ENCODE measurements at places on chromosomes 7 and 10.

DNA sequence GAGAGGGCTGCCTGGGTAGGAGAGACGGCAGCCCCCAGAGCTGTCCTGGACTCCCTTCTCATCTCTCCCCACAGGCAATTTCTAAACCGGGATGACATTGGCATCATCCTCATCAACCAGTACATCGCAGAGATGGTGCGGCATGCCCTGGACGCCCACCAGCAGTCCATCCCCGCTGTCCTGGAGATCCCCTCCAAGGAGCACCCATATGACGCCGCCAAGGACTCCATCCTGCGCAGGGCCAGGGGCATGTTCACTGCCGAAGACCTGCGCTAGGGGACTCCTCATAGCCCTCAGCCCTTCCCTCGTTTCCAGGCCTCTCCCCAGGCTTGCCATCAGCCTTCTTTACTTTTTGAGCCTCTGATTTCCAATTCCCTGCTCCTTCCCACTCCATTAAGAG is 2.6 kb downstream of the ATP6V1F start:
- DNase-seq, result no peak

- no peak for DNase-seq
These were observed 193.8 kb downstream of the PLPP4 start for GRCh38 chr10:120650705-120651399.

GRCh38 chr7:76202666-76203030 is 952 bp downstream of the SRRM3 start:
- DNase-seq, result no peak

GRCh38 chr10:66326876-66327275 is 599.0 kb upstream of the LRRTM3 start:
- no peak for DNase-seq

- no peak for DNase-seq
These were observed 905.2 kb upstream of the ZNF722 start for GRCh38 chr7:63093481-63093880.

GRCh38 chr7:140122965-140123364 is 53.8 kb downstream of the KDM7A start:
- DNase-seq, result no peak

- DNase-seq, result no peak
These were observed 230.0 kb upstream of the HABP2 start for GRCh38 chr10:113322843-113323242.

DNA sequence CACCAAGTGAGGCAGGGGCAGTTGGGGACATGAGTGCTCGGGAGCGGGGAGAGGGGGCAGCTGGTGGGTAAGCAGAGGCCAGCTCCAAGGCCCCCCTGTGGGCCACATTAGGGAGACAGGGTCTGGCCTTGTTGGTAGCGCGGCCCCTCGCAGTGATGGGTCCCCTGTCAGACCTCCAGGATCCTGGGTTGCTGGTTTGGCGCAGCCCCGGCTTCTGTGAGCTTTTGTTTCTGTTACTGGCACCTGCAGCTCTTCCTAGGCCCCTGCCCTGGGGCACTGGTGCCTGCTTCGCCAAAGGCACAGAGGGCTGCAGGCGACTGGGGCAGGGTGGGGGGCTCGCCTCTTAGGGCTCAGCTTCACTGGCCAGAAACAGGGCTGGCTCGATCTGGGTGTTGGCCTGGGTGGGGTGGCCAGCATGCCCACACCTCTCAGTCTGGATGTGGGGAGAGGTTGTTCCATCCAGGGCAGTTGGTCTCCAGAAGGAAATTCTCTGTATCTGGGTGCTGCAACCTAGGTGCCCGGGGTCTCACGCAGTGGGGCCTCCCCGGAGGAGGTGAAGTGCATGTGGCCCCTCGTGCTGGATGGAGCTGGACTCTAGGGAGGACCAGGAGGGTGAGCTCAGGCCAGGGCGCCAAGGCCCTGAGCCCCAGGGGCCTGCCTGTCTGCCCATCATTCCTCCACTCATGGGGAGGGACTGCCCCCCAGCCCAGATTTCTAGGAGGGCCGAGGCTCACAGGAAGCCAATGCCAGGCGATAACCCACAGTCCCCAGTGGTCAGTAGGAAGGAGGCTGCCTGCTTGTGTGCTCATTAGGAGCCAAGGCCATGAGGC is 138.6 kb downstream of the LHPP start:
- no peak for DNase-seq

DNA sequence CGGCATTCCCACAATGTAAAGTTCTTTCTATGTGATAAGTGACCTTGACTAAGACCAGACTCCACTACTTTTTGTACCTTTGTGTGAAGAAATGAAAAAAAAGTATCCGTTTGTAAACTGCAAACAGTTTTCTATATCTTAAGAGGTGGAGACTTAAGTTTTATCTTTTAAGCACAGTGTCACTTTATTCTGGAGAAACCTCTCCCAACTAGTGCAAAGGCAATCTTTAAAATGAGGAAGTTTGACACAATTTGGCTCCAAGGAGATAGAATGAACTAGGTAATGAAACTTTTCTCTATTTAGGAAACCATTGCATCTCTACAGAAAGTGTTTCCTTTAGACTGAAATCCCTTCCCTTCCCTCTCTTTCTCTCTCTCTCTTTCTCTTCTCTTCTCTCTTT is 122.9 kb downstream of the SAMD9 start:
- no peak for DNase-seq

GRCh38 chr7:51973071-51973470 is 656.5 kb upstream of the COBL start:
- no peak for DNase-seq

DNA sequence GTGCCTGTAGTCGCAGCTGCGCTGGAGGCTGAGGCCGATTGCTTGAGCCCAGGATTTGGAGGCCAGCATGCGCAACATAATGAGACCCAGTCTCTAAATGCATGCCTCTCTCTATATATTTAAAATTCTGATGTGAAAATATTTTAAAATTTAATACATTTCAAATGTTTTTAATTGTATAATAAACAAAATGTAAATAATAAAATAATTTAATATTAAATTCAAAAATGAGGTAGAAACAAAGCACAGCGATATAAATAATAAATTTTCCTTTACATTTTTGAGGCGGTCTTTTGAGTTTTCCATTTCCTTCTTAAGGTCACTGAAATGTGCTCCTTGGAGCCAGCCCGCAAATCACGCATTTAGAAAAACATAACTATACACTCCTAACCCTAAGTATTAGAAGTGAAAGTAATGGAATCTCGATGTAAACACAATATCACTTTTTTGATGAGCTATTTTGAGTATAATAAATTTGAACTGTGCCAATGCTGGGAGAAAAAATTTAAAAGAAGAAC is 523 bp upstream of the CDK1 start:
- DNase-seq, result no peak

DNA sequence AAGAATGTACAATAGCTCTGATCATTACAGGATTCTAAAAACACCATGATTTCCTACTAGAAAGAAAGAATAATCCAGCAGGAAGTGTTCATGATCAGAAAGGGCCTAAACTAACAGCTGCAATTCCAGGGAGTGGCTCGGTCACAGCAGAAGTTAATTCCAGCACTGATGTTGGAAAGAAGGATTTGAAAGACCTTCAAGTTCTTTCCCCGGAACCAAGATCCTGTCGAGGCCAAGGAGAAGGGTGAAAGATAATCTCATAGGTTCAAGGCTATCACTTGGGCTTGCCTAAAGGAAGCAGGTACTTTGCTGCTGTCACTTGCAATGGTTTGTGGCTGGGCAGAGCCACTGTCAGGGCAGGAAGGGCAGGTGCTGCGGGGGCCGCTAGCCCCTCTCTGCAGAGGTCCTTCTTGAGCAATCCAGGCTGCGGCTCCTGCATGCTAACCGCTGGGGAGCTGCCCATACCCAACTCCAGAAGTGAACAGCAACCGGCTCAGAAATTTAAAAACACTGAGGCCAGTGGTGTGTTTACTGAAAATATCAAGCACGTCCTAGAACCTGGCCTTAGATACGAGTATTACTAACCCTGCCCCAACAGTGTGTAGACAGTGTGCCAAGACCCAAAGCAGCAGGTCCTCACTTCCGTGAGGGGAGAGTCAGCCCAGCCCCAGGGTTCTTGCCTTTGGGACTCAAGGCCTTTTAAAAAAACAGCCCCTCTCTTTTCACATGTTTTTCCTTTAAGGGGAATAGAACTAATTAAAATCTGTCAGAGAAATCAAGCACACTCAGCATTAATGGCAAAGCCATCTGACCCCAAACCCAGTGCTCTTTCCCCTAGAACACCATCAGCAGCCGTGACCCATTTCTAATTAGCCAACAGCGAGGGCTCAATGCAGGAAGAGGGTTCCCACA is 76.8 kb downstream of the VIPR2 start:
- DNase-seq, result no peak

DNA sequence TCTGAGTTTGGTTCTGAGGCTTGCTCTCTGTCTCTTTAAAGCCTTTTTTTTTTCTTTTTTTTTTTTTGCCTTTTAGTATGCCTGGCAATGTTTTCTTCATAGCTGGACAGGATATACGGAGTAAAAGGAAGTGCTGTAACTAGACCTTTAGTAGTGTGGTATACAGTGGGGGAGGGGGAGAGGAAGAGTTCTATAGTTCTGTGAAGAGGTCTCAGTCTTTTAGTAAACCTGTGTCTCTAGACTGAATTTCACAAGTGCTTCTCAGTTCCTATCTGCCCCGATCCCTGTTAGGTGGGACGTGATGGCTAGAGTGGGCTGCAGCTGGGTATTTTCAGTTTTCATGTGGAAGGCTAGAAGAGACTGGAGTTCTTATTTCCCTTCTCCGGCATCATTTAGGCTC is 3.1 kb upstream of the ABCC2 start:
- no peak for DNase-seq

DNA sequence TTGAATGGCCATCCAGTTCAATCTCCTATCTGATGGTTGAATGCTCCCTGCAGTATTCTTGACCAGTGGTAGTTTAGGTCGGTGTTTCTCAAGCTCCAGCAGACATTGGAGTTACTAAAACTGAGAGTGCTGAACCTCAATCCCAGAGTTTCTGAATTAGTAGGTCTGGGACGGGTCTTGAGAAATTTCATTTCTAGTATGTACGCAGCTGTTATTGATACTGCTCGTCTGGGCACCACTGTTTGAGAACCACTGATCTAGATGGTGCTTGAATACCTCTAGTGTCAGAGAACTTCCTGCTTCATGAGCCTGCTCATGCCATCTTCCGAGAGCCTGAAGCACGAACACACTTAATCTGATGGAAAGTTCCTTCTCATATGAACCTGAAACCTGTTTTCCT is 99.4 kb upstream of the CREB5 start:
- no peak for DNase-seq

DNA sequence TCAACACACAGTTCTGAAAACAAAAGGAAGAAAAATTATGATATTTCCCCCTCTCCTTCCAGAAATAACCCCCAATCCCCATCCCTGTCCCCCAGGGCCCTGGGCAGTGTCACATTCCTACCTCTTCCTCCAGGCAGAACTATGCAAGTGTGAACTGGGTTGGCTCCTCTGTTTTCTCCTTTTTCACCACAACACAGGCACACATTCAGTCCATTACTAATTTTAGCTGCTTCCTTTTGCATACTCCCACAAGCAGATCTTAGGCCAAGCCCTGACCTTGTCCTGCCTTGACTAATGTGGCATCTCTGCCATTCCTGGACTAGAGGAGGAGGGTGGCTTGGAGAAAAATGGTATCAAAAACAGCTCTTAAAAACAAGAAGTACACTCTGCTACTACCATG is 208.1 kb downstream of the HDAC9 start:
- no peak for DNase-seq

DNA sequence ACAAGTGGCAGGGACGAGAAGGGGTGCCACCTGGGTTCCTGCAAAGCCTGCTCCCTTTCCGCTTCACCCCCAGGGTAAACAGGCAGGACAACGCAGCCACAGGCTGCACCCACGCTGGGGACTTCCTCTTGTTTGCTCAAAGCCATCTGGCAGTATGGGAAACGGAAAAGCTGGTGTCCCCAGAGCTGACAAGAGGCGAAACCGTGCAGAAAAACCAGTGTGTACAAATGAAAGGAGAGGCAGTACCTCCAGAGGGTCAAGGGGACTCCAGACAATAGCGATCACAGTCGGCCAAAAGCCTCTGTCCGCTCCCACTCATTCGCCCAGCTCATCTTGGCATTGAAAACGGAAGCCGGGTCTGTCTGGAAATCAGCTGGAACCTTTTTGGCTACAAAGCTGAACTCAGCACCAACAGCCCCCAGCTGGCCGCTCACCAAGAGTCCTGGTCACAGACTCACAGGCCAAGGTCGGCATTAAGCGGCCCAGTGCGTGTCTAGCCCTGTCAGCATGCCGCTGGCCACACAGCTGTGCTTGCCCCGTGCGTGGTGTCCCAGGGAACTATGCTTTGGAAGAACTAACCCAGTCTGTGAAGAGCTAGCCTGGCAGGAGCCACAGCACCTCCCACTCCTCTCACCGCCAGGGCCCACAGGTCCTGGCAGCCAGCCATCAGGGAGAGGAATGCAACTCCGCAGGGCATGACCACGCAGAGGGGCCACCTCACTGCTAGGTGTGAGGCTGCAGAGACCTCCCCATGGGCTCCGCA is 10.4 kb downstream of the TNS3 start:
- DNase-seq, result no peak

DNA sequence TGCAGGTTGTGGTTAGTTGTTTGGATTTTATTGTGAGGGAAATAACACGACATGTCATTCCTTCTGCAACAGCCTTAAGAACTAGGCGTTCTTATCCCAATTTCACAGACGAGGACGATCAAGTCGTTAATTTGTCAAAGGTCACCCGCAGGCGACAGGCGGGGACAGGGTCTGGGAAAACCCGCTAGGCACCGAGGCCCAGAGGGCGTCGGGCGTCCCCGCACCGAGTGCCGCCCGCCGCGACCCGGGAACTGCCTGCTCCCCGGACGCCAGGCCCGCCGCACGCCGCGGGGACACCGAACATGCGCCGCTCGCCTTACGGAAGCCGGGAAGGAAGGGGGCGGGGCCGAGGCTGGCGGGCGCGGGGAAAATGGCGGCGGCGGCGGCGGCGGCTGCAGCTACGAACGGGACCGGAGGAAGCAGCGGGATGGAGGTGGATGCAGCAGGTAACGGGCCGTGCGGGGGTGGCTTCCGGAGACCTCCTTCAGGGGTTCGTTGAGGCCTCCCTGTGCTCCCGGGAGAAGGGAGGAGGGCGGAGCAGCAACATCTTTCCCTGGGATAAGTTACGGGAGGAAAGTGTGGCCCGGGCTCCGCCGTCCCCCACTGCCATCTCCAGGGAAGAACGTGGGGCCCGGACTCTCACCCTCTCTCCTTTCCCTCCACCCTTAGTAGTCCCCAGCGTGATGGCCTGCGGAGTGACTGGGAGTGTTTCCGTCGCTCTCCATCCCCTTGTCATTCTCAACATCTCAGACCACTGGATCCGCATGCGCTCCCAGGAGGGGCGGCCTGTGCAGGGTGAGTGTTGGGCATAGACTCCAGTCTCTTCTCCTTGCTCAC is at the start of gene COPS6:
COPS6 (plus strand) TSS at position 349 of the 837 bp plus-strand sequence; CDS start at position 371, 22 bp downstream.
- DNase-seq, result peak; percentile 80

- no peak for DNase-seq
These were observed 273.9 kb upstream of the ADARB2 start for GRCh38 chr10:2011106-2011716.

DNA sequence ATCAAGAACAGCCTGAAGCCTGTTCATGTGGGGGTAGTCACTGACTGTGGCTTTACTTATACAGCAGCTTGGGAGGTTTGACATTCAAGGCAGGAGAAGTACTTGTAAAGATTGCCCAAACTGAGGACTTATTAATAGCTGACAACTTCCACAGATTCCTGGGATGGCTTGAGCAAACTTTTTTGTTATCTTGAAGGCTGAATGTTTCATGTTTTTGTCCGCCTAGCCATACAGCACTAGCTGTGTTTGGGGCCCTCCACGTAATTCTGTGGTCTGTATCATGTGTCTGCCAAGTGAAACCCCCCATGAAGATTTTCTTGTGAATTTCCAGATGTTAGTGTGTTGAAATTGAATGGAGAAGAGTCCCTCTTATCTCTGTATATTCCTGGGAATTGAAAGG is 38.6 kb downstream of the FAS start:
- no peak for DNase-seq
